ENCODE measurements at places on chromosomes 7 and 10. TPM values are rescaled to one million over a fixed set of nuclear protein-coding genes. Genes with fewer than 3 reads are reported as not detected.

ACHE gene
- total RNA-seq: not detected

PTF1A gene
- not detected for total RNA-seq

SEMA3D gene
- total RNA-seq: under 0.01 TPM

LRRTM3 gene
- not detected for total RNA-seq

GCK gene
- 2.7 TPM for total RNA-seq

NUTM2B gene
- total RNA-seq: not detected

PLCE1 gene
- total RNA-seq: 3.5 TPM

CPA2 gene
- not detected for total RNA-seq

AKR1C4 gene
- not detected for total RNA-seq

C10orf105 gene
- total RNA-seq: not detected

ZSCAN21 gene
- total RNA-seq: 11.3 TPM

NRP1 gene
- 221 TPM for total RNA-seq

RABGEF1 gene
- 28.4 TPM for total RNA-seq

CYP3A5 gene
- total RNA-seq: 0.89 TPM

KAZALD1 gene
- total RNA-seq: 9.8 TPM

ABCB4 gene
- total RNA-seq: 0.29 TPM

GPNMB gene
- total RNA-seq: 19.6 TPM

CRHR2 gene
- total RNA-seq: not detected

Measured in myometrial cell (primary cell).